ENCODE measurements at places on chromosomes 16 and 17. TPM values are rescaled to one million over a fixed set of nuclear protein-coding genes. Genes with fewer than 3 reads are reported as not detected.

GRCh38 chr17:6669479-6670212 lies 18.1 kb downstream of the C17orf100 start:
- DNase-seq, result peak; percentile 58

- no peak for DNase-seq
Observed at GRCh38 chr17:73990290-73990689, 213.2 kb upstream of the RPL38 start.

GRCh38 chr17:68248199-68248825 lies 469 bp downstream of the AMZ2 start:
- no peak for DNase-seq

DNA sequence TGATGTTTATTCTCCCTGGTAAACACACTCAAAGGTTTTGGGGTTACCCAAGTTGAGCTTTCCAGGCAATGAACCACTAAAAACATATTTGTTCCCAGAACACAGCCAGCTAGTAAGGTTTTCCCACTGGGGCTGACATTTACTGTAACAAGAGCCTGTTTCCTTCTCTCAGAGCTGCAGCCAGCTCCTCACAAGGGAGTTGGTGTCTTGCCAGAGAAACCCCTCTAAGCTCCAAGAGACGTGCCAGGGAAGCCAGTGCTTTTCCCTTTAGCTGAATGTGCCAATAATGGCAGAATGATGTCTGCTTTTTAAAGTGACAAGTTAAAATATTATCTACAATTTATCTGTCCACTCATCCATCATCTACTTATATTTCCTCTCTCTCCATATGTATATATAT lies 170.8 kb upstream of the RBFOX1 start:
- DNase-seq, result no peak

- no peak for DNase-seq
Observed at GRCh38 chr17:80649200-80649644, 104.6 kb downstream of the RPTOR start.

GRCh38 chr17:62866471-62866870 lies 58.4 kb upstream of the MARCHF10 start:
- no peak for DNase-seq

The CHST4 gene
- 6.8 TPM for total RNA-seq

The LGALS9B gene
- total RNA-seq, result not detected

GRCh38 chr16:4328782-4329775 lies 13.2 kb downstream of the GLIS2 start:
- DNase-seq, result no peak

GRCh38 chr17:81491181-81491581 lies 21.4 kb downstream of the ACTG1 start:
- DNase-seq, result no peak

The G6PC1 gene
- not detected for total RNA-seq

DNA sequence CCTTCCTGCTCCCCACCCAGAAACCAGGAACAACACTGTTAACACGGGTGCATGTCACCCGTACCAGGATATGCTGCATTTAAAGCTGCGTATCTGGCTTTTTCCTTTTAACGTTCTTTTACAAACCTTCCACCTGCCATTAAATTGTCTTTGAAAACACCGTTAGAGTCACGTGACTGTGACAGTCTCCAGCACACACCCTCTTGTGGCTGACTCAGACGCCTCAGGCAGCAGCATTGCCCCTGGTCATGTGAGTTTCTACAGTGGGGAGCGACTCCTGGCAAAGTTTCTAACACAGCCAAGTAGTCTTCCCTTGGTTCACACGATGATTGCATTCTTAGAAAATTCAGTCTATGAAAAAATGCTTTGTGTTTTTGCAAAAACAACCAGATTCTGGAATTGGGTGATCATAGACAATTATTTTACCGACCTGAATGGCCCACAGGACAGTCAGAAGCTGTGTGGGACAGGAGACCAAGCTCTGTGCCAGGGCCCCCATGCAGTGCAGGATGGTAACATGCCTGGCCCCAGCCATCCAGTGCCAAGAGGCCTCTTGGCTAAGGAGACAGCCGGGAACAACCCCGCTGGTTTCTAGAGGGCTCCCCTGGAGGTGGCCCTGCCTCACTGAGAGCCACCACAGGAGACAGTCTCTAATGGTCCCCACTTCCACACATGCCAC lies 199.1 kb downstream of the KATNIP start:
- DNase-seq, result peak; percentile 75

The TBC1D3E gene
- total RNA-seq, result not detected
